ENCODE measurements at places on chromosomes 1 and 21. TPM values are rescaled to one million over a fixed set of nuclear protein-coding genes. Genes with fewer than 3 reads are reported as not detected.

- H3K27ac ChIP-seq = no peak overlapping the region
- no peak for DNase-seq
- H3K4me1 ChIP-seq = peaks cover 4% of the 10 kb centered on the region
- no peaks in the 10 kb centered on the region for H3K36me3 ChIP-seq
- no peak overlapping the region for H3K4me3 ChIP-seq
- H3K27me3 ChIP-seq = no peaks in the 10 kb centered on the region
Observed at GRCh38 chr1:89276690-89277089, 4.0 kb upstream of the GBP5 start.

DNA sequence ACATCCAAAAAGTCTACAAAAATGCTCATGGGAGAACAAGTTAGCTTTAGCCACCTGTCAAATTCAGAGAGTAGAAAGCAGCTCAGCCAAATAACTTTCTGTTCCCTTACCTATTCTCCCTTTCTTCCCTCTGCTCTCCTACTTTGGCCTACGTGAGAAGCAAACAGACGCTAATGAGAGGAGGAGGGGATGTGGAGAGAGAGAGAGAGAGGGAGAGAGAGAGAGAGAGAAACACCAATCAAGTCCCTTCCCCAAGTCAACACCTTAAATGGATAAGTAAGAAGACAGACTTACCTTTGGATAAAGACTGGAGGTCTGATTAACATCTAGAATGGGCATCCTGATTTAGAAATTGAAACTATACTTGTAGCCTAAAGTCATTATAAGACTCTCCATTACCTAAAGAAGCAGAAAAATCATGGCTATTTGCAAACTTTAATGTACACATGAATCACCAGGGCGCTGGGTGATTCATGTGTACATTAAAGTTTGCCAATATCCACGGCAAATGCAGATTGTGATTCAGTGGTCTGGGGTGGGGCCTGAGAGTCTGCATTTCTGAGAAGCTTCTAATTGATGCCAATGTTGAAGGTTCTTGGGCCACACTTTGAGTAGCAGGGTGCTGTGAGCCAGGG is 13.1 kb upstream of the DUSP12 start:
- no peak overlapping the region for H3K27ac ChIP-seq
- DNase-seq = no peak
- no peaks in the 10 kb centered on the region for H3K27me3 ChIP-seq
- H3K36me3 ChIP-seq = no peaks in the 10 kb centered on the region
- H3K4me1 ChIP-seq = no peaks in the 10 kb centered on the region

LCE2B gene
- not detected for total RNA-seq

DNA sequence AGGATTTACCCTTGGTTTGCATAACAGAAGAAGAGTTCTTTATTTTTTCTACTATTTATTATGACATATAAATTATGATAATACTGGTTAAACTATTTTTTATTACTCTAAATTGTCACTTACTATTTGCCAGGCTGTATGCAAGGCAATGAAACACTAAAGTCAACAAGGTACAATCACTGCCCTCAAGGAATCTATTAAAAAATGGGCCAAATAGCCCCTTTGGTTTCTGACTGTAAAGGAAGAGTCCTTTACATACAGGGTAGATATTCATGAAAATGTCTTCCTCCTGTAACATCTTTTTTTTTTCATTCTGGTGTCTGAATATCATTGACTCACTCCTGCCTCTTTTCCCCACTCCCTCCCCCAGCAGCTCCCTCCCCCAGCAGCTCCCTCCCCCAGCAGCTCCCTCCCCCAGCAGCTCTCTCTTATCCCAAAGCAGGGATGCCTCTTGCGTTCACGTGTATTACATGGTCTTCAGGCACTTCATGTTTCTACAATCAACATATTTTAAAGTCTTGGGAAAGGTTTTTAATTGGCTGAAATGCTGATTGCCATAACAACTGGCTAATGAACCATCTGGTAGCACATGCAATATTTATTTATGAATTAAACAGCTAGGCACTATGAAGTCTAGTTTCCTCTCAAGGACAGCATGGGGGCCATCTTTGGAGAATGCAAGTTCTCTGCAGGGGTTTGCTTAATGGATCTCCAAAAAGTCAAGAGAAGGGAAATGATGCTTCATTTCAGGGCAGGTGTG is 400.4 kb upstream of the PLXNA2 start:
- DNase-seq = no peak
- no peak overlapping the region for H3K4me3 ChIP-seq
- H3K36me3 ChIP-seq = no peaks in the 10 kb centered on the region
- H3K4me1 ChIP-seq = no peaks in the 10 kb centered on the region
- H3K27me3 ChIP-seq = peaks cover 6% of the 10 kb centered on the region

- peaks cover 53% of the 10 kb centered on the region for H3K4me1 ChIP-seq
- no peak overlapping the region for H3K4me3 ChIP-seq
- no peak for DNase-seq
- H3K27me3 ChIP-seq = no peaks in the 10 kb centered on the region
- H3K36me3 ChIP-seq = no peaks in the 10 kb centered on the region
- H3K27ac ChIP-seq = no peak overlapping the region
Observed at GRCh38 chr1:64518692-64519481, 49.0 kb downstream of the CACHD1 start.

DNA sequence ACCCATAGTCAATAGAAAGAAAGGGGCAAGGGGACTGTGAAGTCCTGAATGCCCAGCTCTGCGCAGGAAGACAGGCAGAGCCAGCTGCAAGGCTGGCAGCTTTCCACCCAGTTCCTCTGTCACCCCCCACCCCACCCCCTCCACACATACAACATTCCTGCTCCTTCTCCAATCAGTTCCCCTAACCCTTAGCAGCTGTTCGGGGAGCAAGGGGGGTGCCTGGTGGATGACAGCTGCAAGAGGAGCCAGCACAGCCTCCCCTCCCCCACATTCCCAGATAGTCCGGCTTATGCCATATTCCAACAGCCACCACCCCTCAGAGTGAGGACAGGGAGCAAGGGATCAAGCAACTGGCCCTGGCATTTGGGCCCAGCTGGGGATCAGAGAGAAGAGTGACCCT is 9.7 kb downstream of the ARHGEF2 start:
- no peak for DNase-seq
- no peak overlapping the region for H3K4me3 ChIP-seq
- no peaks in the 10 kb centered on the region for H3K27me3 ChIP-seq
- H3K27ac ChIP-seq = peak overlapping the region; percentile 2

DNA sequence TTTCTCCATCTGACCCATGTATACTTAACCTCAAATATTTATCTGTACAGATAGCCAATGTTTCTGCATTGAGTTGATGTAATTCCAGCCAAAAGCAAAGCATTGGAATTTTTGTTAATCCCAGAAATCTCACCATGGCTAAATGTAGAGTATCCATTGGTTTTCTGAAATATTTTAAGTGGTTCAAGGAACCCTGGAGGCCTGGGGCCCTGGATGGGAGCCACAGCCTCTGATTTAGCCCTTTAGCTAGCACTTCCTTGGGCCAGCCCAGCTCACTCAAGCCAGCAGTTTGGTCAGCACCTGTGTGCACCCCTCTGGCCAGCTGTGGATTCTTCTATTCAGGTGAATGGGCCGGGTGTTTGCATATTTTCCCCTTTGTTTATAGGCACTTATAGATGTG is 18.8 kb upstream of the EPS8L3 start:
- H3K36me3 ChIP-seq = no peaks in the 10 kb centered on the region
- DNase-seq = no peak
- H3K4me3 ChIP-seq = no peak overlapping the region
- H3K4me1 ChIP-seq = peaks cover 52% of the 10 kb centered on the region

- DNase-seq = no peak
- H3K27ac ChIP-seq = peak overlapping the region; percentile 84
- peak overlapping the region; percentile 39 for H3K4me3 ChIP-seq
- peaks cover 35% of the 10 kb centered on the region for H3K4me1 ChIP-seq
Observed at GRCh38 chr1:202158810-202159533, 1.4 kb downstream of the PTPN7 start.

- H3K36me3 ChIP-seq = no peaks in the 10 kb centered on the region
- H3K4me1 ChIP-seq = peaks cover 5% of the 10 kb centered on the region
- no peak overlapping the region for H3K4me3 ChIP-seq
- no peaks in the 10 kb centered on the region for H3K27me3 ChIP-seq
- no peak for DNase-seq
Observed at GRCh38 chr1:220711056-220711809, 21.1 kb downstream of the C1orf115 start.

TFF2 gene
- 2,230 TPM for total RNA-seq

DYNLT5 gene
- total RNA-seq = not detected

TPTE gene
- not detected for total RNA-seq

DNA sequence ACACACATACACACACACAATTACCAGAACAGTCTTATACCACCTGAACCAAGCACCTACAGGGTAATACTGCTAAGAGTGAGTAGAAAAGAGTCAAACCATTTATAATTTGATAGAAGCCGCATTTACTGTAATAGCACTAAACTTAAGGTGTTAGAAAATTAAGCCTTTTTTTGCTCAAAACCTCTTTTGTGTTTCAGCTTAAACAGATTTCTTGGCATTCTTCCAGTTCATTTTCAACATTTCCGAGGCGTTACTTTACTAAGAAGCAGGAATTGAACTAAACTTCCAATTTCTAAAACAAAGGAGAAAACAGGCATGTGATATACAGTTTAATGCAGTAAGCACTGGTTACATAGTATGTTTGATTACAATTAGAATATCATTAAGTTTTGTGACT is 387.2 kb downstream of the NCAM2 start:
- H3K36me3 ChIP-seq = no peaks in the 10 kb centered on the region
- no peak overlapping the region for H3K4me3 ChIP-seq
- no peak overlapping the region for H3K27ac ChIP-seq
- no peaks in the 10 kb centered on the region for H3K4me1 ChIP-seq

GRCh38 chr1:10943991-10944730 is 68.3 kb upstream of the TARDBP start:
- H3K27ac ChIP-seq = no peak overlapping the region
- H3K27me3 ChIP-seq = no peaks in the 10 kb centered on the region
- H3K36me3 ChIP-seq = no peaks in the 10 kb centered on the region
- H3K4me3 ChIP-seq = peak overlapping the region; percentile 38
- peaks cover 39% of the 10 kb centered on the region for H3K4me1 ChIP-seq
- peak; percentile 80 for DNase-seq

C1QB gene
- total RNA-seq = 74.4 TPM

TRIM45 gene
- total RNA-seq = 4.1 TPM

DNA sequence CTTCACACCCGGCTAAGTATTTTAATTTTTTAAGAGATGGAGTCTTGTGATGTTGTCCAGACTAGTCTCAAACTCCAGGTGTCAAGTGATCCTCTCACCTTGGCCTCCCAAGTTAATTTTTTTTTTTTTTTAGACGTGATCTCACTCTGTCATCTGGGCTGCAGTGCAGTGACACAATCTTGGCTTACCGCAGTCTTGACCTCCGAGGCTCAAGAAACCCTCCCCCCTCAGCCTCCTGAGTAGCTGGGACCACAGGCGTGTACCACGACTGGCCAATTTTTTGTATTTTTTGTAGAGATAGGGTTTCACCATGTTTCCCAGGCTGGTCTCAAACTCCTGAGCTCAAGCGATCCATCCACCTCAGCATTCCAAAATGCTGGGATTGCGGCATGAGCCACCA is 11.7 kb upstream of the IFNLR1 start:
- no peak overlapping the region for H3K27ac ChIP-seq
- H3K4me1 ChIP-seq = peaks cover 18% of the 10 kb centered on the region
- peaks cover 5% of the 10 kb centered on the region for H3K27me3 ChIP-seq
- no peak overlapping the region for H3K4me3 ChIP-seq
- H3K36me3 ChIP-seq = no peaks in the 10 kb centered on the region
- DNase-seq = no peak

All from stomach (tissue), 19 donors.